ENCODE measurements at places on chromosomes 7 and 10.
A peak's percentile ranks its signal among the peaks of the same experiment; 100 is the strongest.

DNA sequence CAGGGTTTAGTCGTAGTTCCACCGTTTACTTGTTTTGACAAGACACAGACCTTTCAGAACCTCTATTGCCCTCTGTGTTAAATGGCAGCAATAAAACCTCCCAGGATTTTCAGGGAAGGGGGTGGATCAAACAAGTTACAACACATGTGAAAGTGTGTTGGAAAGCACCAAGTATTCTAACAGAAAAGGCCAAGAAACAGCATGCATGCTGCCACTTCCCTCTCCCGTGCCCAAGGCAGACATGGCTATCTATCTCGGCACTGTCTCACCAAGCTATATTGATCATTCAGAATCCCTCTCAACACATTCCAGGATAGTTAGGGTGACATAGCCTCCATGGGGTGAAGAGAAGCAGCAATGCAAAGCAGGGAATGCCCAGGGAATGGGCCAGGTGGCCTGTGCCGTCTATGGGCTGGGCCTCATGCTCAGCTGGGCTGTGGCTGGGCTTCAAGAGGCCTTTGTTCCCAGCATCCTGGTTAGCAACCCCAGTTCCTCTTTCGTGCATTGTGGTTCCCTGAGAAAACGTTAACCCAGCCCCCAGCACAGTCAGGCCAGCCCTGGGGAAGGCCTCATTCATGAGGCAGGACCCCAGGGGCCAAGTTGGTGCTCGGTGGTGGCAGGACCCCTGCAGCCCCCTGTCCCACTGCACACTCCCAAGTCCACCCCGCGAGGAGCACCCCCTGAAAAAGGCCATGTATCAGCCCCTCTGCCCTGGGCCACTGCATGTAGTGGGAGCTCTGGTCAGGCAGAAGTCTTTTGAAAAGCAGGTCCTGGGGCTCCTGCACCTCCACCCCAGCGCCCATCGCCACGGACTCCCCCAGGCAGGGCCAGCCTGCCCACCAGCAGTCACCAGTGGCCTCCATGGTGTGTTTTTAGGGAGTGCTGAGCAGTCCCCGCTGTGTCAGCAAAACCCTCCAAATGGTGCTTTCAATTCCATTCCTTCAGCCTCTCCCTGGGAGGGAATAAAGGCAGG, 25.5 kb downstream of the VSIR start:
- no peak for DNase-seq

DNA sequence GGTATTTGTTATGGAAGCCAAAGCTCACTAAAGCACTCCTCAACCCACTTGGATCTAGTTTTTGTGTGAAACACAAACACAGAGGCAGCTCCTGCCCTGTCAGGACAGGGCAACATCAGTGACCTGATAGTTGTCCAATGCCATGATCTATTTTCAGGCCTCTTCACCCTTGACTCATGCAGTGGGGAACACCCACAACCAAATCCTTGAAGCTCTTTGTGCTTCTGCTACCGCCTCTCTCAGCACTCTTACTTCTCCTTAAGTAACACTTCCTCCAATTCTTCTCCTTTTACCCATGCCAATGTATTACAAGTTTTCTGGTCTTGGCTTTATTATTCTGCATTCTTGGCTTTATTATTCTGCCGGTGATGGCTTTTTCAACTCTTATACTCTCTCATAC, 425.3 kb downstream of the INHBA start:
- no peak for DNase-seq

GRCh38 chr10:4867520-4868356, 41.7 kb downstream of the AKR1E2 start:
- DNase-seq, result peak; percentile 55

- DNase-seq, result peak; percentile 12
Observed at GRCh38 chr7:152137476-152138025, 112.1 kb downstream of the GALNT11 start.

- DNase-seq, result no peak
Observed at GRCh38 chr10:94412449-94412848, 10.1 kb downstream of the TBC1D12 start.

DNA sequence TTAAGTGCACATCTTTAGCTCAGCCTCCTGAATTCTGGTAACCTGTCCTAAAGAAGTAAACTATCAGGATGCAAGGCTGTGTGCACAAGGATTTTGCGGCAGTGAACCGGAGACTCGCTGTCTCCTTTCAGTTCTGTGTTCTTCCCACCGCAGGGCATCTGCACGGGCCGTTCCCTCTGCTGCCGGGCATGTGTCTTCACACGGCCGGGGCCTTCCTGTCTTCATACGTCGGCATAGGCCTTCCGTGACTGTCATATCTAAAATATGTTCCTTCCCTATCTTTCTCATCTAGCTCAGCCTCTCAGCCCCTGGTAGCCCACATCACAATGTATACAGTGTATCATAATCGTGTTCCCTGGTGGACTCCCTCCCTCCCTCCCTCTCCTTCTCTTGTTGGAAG, 16.4 kb downstream of the PALD1 start:
- DNase-seq, result no peak

GRCh38 chr10:104076743-104077160, 8.9 kb downstream of the COL17A1 start:
- DNase-seq, result peak; percentile 77

DNA sequence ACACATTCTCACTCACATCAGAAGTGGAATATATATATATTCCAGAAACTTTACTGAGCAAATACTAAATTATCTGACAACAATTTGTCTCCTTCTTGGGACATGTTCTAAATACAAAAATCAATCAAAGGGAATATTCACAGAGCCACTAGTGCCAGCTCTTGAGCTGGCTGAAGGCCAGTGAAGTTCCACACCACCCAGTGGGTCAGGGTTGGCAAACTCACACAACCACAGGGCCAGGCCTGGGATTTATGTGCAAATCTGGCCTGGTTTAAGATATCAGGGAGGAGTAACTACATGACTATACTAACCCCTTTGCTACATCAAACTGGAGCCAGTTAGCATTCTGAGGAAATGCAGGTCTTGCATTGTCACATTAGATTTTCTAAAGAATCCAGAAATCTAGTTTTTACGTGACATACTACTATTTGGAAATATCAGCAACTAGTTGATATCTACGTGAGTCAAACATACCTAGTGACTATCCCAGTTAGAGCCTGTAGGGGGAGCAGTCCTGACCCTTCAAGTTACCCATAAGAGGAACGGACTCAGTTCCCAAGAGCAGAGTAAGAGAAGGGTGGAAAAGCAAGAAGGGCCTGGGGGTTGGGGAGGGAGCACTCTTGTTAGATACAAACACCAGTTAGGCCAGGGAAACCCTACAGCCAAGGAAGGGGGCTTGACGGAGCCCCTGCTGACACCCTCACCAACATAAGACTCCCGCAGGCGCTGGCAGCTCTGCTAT, 600.4 kb downstream of the KCNMA1 start:
- peak; percentile 22 for DNase-seq

GRCh38 chr7:93890041-93890463, 501 bp downstream of the TFPI2 start:
- DNase-seq, result peak; percentile 81

GRCh38 chr7:156753229-156753560, 112.6 kb downstream of the RNF32 start:
- no peak for DNase-seq

GRCh38 chr7:80830010-80830409, 88.8 kb downstream of the SEMA3C start:
- DNase-seq, result no peak

DNA sequence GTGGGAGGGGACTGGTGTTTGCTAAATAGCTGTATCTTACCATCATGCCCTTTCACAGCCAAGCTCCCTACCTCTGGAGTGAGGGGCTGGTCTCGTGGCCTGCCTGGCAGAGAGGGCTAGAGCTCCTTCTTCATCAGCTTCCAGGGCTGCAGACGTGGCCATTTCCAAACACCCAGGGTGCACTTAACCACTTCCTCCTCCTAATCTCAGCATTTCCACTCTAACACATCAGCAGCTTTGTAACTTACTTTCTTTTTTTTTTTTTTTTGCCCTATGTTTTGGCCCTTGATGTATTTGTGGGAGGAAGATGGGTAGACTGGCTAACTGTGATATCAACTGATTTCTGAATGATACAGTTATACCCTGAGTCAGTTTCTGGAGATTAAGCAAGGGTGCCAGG, 27.4 kb downstream of the LRRC4 start:
- no peak for DNase-seq

GRCh38 chr10:111498560-111498959, 421.7 kb downstream of the ADRA2A start:
- no peak for DNase-seq

DNA sequence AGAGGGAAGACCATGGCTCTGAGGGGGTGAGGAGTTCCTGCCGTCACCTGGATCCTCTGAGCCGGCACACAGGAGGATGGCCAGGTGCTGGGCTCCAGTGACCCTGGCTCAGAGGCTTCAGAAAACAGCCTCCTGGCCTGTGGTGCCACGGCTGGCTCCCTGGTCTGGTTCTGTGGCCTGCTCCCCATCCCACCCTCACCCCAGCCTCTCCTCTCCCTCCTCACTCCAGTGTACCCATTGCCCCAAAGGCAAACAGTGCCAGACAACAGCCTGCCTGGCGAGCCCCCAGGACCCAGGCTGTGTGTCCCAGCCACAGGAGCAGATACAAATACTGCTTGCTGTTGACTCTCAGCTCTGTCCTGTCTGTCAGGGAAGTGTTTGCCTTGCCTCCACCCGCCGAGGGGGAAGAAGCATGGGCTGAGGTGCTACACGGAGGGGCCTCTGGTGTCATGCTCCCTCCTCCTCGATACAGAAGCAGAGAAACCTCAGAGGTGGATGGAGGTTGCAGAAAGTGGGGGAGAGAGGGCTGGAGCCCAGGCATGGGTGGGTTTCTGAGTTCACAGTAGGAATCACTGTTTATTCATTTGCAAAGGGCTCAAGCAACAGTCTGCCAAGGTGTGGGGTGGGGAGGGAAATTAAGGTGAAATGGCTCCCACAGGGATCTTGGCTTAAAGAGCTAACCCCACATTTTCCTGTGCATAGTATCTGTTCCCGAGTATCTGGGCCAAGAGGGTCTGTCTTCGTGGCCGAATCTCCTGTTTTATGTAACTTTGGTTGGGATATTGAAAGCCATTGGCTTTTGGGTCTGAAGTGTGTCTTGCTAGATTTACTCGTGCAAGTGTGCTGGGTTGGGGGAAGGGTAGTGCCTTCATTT, 5.5 kb downstream of the ADRA2A start:
- DNase-seq, result no peak

- DNase-seq, result no peak
Observed at GRCh38 chr10:127836966-127837365, 55.8 kb downstream of the CLRN3 start.

- DNase-seq, result peak; percentile 89
Observed at GRCh38 chr7:132430861-132431822, 145.1 kb downstream of the PLXNA4 start.

GRCh38 chr7:135936497-135937217, 40.5 kb downstream of the MTPN start:
- DNase-seq, result no peak
